Natural killer cell treated with Interleukin-12 subunit alpha and Interleukin-12 subunit beta and Interleukin-15 and Interleukin-18, amount 100 ng/mL, for 72 hours (primary cell): ENCODE measurements at places on chromosomes 4 and X. TPM values are rescaled to one million over a fixed set of nuclear protein-coding genes. Genes with fewer than 3 reads are reported as not detected.
A peak's percentile ranks its signal among the peaks of the same experiment; 100 is the strongest.

DNA sequence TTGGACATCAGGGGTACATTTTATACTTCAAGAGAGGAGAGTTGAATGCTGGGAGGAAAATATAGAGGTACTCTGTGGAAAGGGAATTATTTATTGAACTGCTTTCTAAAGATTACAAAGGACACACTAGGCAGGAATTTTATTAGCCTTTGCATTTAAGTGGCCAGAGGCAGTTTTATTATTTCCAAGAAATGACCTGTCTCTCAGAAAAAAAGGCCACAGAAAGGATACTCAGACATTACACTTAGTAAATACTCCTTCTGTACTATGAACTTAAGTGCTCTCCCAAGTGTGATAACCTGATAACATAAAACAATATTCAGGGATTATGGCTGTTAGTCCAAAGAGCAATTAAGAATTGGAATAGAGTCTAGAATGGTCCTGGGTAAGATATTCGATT is 7.5 kb downstream of the LRRC66 start:
- DNase-seq, result no peak

Gene SMIM10L2A
- 0.05 TPM for total RNA-seq

DNA sequence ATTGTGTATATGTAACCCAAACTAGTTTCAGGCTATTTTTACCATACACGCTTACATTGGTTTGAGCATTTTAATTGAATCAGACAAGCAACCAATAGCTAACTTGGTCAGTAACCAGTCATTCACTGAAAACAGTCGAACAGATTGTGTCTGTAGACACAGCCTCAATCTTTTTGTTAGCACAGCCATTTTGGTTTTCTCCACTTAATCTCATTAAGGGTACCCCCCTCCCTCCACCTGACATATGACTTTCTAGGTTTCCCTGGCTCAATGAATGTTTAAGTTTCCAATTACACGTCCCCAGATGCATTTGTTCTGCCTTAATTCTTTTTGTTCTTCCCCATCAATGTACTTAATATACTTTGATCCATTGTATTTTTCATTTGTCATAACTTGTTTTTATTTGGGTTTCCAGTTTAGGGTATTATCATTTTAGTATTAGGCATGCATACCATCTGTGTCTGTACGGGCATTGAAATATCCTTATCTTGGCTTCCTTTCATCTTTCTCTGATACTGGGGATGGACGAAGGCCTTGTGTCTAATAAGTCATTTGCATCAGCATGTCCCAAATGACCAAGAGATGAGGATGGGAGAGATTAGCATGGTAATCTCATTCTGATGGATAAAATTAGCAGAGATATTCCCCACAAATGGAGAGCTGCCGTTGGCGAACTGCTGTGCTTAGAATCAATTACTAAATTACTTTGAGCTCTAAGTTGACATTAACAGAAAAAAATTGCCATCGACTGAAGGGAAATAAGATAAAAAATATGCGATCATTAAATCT is 35.9 kb upstream of the PHOX2B start:
- no peak for DNase-seq

DNA sequence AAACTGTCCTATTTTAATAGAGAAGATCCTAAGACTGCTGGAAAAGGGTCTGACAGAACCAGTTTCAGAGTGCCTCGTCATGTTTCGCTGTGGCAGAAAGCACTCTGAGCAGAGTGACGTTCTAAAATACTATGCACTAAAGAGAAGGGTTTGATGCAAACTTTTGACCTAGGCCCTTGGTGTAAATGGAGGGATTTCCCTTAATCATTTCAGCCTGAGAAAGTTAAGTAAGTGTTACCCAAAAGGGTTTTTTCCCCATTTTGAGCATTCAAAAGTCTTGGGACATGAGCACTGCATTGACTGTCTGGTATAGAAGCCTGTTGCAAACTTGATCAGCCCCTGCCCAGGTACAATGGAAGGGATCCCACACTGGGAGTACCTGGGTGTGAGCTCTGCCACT is 157.5 kb upstream of the ATOH1 start:
- DNase-seq, result no peak

DNA sequence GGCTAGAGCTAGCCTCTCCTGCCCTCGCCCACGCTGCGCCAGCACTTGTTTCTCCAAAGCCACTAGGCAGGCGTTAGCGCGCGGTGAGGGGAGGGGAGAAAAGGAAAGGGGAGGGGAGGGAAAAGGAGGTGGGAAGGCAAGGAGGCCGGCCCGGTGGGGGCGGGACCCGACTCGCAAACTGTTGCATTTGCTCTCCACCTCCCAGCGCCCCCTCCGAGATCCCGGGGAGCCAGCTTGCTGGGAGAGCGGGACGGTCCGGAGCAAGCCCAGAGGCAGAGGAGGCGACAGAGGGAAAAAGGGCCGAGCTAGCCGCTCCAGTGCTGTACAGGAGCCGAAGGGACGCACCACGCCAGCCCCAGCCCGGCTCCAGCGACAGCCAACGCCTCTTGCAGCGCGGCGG is at the start of gene AR:
TSS of gene AR (plus strand) at position 204 of the 400 bp plus-strand sequence. CDS start 1,126 bp downstream, outside the sequence.
- DNase-seq, result no peak

- DNase-seq, result no peak
Measured at GRCh38 chrX:132004728-132005127, 18.4 kb upstream of the STK26 start.

DNA sequence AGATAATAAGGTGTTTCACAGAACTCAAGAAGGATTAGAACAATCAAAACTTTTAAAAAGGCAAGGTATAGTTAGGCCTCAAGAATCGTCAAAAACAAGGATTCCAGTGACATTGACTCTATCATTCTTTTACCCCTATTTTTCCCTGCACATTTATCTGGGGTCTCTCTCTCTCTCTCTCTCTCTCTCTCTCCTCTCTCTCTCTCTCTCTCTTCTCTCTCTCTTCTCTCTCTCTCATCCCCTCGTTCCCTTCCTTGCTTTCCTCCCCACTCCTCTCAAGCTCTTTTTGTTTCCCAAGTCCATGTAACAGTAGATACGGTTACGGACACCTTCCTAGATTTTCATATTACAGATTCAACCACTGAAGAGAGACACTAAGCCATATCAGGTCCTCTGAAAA is 3.2 kb upstream of the TMLHE start:
- DNase-seq, result no peak

DNA sequence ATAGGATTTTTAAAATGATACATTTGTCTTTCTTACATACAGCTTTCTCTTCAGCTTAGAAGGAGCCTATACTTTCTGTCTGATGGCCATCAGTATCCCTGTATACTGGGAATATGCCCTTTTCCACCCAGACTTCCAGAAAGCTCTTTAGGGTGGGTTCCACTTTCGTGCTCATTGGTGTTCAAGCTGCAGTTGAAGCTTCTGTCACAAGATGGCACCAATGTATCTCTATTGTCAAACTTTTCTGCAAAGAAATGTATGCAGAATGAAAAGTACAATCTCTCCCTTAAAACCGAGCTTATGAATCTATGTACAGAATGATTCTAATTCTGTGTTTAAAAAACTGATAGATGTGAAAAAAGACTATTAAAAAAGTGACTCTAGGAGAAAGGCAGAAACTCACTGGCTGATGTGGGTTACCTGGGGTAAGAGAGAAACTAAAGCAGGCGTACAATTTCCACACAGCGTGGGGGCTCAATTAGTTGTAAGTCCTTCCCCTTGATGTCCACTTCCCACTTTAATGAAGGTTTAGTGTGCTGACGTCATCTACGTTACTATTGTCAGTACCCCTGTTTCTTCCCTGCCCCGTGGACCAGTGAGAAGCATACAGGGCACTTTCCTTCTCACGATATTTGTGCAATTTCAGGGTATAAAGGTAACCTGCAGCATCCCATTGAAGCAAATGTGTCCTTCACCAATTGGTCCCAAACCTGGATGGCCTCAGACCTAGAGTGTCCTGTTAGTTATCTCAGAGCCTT is 57.3 kb upstream of the TCEAL2 start:
- no peak for DNase-seq

Gene KCNIP4
- not detected for total RNA-seq

Gene MTMR1
- 37.1 TPM for total RNA-seq

Gene TMEM271
- not detected for total RNA-seq

DNA sequence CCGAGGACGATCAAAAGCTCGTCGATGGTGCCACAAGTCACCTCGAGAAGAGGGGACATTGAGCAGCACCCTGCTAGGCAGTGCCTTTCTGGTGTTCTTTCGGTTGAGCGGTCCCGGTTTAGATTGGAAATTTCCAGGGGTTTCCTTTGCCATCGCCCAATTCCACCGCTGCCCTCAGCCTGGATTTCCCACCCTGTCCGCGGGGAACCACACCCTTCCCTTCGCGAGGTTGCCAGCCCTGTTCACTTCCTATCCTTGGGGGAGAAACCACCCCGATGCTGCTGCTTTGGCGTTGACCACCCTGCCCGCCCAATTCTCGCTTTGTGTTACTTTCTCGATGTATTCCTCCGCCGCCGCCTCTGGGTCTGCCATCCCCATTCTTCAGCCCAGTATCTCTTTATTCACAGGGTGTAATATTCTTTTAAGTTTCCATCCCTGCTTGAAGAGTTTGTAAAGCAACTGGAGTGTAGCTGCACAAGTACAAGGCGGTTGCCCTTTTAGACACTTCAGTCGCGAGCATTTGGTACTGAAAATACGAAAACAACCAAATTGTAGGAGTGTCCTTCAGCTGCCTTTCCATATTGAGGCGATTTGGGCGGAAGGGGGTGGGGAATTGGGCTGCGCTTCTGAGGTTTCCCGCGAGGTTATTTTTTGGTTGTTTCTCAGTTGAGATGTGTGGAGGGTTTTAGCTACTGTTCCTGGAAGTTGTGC is 1.1 kb downstream of the OGT start:
- DNase-seq, result peak; percentile 73

DNA sequence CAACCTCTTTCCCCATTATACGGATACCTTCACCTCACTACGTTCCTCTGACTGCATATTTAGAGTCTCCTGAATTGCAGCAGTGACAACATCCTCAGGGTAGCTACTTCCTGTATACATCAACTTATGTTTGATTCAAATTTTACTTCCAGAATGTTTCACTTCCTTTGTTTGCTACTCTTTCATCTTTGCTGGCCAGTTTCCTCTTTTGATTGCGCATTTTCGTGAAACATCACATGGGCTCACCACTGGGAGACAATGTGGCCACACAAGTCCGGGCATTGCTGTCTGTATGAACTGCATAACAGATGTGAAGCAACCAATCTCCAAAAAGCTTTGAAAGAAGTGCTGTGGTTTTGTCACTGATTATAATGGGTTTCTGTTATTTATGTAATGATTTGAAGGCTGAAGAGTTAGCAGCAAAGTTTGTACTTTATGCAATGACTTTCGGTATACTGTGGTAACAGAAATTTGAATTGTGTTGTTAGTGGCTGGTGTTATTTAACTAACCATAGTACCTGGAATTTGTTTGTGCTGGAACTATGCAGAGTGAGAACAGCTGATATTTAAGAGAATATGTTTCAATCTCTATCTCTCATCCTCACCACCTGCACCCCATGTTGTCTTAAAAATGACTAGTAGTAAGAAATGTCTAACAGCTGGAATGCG is 7.4 kb downstream of the SNCA start:
- DNase-seq, result peak; percentile 84

DNA sequence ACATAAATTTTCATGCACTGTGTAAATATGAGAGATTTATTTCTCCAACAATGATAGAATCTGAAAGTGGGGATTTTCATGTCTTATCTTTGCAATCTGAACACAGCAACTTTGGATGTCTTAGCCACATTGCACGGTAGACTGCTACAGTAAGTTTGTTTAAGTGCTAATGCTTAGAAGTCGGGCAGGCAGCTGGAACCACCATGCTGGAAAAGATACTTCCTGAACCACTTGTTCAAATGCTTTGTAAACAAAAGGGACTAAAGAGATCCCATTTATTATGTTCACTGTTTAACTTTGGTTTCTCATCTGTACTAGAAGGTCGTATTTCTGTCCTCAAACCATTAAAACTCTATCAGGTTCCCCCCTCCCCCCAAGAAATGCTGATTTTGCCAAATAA is 555.9 kb upstream of the DIPK2B start:
- DNase-seq, result no peak

Gene PIR
- 4.9 TPM for total RNA-seq

Gene SOX3
- total RNA-seq, result not detected

GRCh38 chr4:127656047-127656680 is 23.4 kb downstream of the INTU start:
- DNase-seq, result no peak

GRCh38 chrX:41785685-41786084 is 61.7 kb downstream of the GPR82 start:
- no peak for DNase-seq

Gene SSX2B
- not detected for total RNA-seq

Gene ALG13
- total RNA-seq, result 47.1 TPM

Gene PNPLA4
- total RNA-seq, result 2.0 TPM

DNA sequence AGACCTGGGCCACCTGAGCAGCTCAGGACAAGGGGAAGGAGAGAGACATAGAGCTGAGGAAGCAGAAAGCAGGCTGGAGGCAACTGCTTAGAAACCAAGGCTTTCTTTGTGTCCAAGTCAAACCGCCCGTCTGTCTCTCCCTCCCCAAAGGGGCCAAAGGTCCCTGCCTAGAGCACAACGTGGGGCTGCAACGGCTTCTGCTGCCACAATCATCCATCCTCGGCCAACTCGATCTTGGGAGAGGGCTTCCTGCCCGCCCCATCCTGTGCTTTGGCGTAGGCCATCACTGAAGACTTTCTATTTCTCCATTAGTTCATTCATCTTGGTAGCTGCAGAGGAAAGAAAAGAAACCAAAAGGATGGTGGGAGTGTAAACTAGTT is 1.7 kb upstream of the TREX2 start:
- no peak for DNase-seq

GRCh38 chrX:17861489-17862011 is 452 bp upstream of the RAI2 start:
- DNase-seq, result no peak

Gene DKK2
- total RNA-seq, result not detected

DNA sequence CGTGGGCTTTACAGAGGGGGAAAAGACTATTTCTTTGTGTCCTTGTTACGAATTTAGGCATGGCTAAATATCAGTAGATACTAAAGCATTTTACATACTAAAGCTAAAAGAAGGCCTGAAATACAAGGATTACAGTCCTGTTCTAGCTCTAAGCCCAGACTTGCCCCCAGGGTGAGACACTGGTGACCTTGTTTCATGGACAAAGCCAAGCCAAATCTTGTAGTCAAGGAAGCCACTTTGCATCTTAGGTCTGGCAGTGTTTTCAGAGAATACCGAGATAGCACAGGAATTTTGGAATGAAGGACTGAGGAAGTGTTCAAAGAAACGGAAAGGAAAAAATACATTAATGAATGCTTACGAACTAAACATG is 733 bp upstream of the G3BP2 start:
- DNase-seq, result no peak

GRCh38 chr4:113302051-113302450 is 252.6 kb downstream of the ANK2 start:
- DNase-seq, result no peak

GRCh38 chr4:54908763-54909162 is 216.6 kb downstream of the KDR start:
- DNase-seq, result no peak

Gene MAGEA8
- total RNA-seq, result not detected

GRCh38 chr4:169279108-169279507 is 8.4 kb upstream of the SH3RF1 start:
- DNase-seq, result no peak

Gene TAF7L
- 0.19 TPM for total RNA-seq

Gene ARMCX4
- 2.7 TPM for total RNA-seq

- DNase-seq, result no peak
Measured at GRCh38 chr4:169682372-169683047, 62.1 kb downstream of the CLCN3 start.

GRCh38 chr4:96525898-96526297 is 686.0 kb downstream of the PDHA2 start:
- no peak for DNase-seq
